ENCODE measurements at places on chromosomes 7 and 10. TPM values are rescaled to one million over a fixed set of nuclear protein-coding genes. Genes with fewer than 3 reads are reported as not detected.

GRCh38 chr7:137009404-137009803 is 141.0 kb downstream of the CHRM2 start:
- no peaks in the 10 kb centered on the region for H3K4me1 ChIP-seq
- no peak for DNase-seq
- H3K27me3 ChIP-seq: no peaks in the 10 kb centered on the region
- H3K4me3 ChIP-seq: no peak overlapping the region
- no peak overlapping the region for H3K27ac ChIP-seq

DNA sequence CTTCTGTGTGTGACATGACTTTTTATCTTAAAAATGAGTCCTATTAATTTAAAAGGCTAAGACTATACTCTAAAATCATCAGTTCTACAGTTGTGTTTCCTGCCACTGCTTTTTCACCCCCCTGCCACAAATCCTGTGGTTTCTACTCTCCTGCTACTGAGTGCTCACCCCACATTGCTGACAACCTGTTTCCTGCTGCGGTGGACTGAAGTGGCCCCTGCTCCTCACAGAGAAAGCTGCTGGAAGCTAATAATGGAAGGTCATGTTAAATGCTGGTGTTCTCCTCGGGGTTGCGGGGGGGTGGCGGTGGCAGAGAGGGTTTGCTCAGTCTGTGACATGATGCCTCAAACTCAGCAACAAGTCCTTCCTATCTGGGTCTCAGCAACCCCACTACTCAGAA is 113.2 kb upstream of the INHBA start:
- no peak overlapping the region for H3K4me3 ChIP-seq
- H3K36me3 ChIP-seq: no peaks in the 10 kb centered on the region
- H3K4me1 ChIP-seq: no peaks in the 10 kb centered on the region
- no peaks in the 10 kb centered on the region for H3K27me3 ChIP-seq

DNA sequence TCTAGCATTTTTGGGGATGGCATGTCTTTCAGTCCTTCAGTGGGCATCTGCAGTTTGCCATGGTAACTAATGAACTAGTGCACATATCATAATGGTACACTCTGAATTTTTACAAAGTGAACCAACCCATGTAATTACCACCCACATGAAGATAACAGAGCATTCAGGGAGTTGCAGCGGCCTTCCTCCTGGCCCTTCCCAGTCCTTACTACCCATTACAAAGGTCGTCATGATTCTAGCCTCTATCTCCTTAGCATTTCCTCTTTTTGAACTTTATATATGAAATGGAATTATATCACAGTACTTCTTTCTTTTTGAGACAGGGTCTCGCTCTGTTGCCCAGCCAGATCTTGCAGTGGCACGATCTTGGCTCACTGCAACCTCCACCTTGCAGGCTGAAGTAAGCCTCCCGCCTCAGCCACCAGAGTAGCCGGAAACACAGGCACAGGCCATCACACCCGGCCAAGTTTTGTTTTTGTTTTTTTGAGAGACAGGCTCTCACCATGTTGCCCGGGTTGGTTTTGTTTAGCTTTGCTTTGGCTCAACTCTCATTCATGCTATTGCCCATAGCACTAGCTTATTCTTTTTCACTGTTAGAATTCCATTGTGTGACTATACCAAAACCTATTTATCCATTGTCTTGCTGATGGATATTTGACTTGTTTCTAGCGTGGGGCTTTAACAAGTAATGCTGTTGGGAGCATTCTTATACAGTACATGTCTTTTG is 79.2 kb downstream of the APBB1IP start:
- no peak overlapping the region for H3K4me3 ChIP-seq
- no peak for DNase-seq
- no peaks in the 10 kb centered on the region for H3K4me1 ChIP-seq
- no peaks in the 10 kb centered on the region for H3K27me3 ChIP-seq

- no peaks in the 10 kb centered on the region for H3K27me3 ChIP-seq
- no peaks in the 10 kb centered on the region for H3K36me3 ChIP-seq
- H3K4me1 ChIP-seq: no peaks in the 10 kb centered on the region
- H3K4me3 ChIP-seq: no peak overlapping the region
- DNase-seq: no peak
- H3K27ac ChIP-seq: no peak overlapping the region
These were observed 232.0 kb downstream of the MDFIC start for GRCh38 chr7:115153769-115154477.

DNA sequence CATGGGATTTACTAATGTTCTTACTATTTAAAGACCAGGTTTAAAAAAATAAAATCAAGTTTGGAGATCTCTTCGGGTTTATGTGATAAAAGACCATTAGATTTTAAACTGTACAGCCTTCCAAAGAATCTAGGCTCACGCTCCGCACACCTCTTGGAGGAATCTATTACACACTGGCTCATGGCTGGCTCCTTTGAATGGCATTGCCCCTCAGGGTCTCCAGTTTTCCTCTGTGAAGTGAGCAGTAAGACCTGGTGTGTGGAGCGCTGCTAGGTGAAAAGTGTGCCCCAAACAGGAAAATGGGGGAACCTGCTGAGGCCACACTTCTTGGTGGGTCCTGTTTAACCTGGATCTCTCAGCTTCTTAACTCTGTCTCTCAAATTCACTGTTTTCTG is 142.3 kb downstream of the KAT6B start:
- peaks cover 16% of the 10 kb centered on the region for H3K4me1 ChIP-seq
- no peak for DNase-seq
- no peaks in the 10 kb centered on the region for H3K27me3 ChIP-seq
- no peaks in the 10 kb centered on the region for H3K36me3 ChIP-seq
- H3K4me3 ChIP-seq: no peak overlapping the region

DNA sequence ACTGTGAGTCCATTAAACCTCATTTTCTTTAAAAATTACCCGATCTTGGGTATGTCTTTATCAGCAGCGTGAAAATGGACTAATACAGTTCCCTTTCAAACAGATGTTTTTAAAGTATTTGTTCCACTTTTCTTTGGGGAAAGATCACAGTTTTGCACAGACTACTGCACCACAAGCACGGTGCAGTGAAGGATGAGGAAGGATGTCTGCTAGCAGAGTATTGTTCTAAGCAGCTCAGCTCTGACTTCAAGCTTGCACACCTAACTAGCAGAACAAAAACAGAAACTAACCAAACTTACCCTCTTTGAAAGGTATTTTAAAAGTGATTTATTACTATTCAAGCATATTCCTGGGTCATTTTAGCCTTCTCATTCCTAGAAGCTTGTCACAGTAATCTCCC is 20.0 kb downstream of the THNSL1 start:
- no peaks in the 10 kb centered on the region for H3K4me1 ChIP-seq
- no peaks in the 10 kb centered on the region for H3K36me3 ChIP-seq
- no peak overlapping the region for H3K27ac ChIP-seq
- no peak for DNase-seq
- no peaks in the 10 kb centered on the region for H3K27me3 ChIP-seq

DNA sequence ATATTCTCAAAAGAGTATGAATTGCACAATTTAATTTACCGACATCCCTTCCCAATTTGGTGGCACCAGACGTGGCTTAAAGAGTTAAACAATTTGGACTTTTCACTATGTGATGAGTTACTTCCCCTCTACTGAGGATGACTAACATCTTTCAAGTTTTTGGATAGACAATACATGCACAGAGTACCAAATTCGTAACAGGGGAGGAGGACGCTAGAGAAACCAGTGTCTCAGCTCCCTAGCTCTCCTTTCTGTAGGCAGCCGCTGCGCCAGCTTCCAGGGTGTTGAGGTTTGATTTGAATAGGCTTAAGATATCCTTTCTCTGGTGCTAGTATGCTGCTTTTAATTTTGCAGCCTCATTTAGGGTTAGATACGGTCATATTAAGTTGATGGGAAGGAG is 69.2 kb downstream of the GNA12 start:
- DNase-seq: no peak
- H3K4me1 ChIP-seq: no peaks in the 10 kb centered on the region
- H3K27me3 ChIP-seq: no peaks in the 10 kb centered on the region

GRCh38 chr10:127905848-127906261 is 1.0 kb upstream of the PTPRE start:
- peaks cover 4% of the 10 kb centered on the region for H3K4me1 ChIP-seq
- no peaks in the 10 kb centered on the region for H3K36me3 ChIP-seq
- no peak overlapping the region for H3K27ac ChIP-seq
- DNase-seq: no peak
- no peaks in the 10 kb centered on the region for H3K27me3 ChIP-seq

- H3K4me1 ChIP-seq: no peaks in the 10 kb centered on the region
- H3K36me3 ChIP-seq: no peaks in the 10 kb centered on the region
- H3K27me3 ChIP-seq: no peaks in the 10 kb centered on the region
- no peak overlapping the region for H3K4me3 ChIP-seq
- no peak for DNase-seq
These were observed 288.1 kb upstream of the PRKCQ start for GRCh38 chr10:6868036-6868725.

GRCh38 chr10:109619914-109620313 is 303.4 kb downstream of the XPNPEP1 start:
- no peak overlapping the region for H3K27ac ChIP-seq
- no peak for DNase-seq
- H3K27me3 ChIP-seq: no peaks in the 10 kb centered on the region
- H3K4me1 ChIP-seq: peaks cover 3% of the 10 kb centered on the region

DNA sequence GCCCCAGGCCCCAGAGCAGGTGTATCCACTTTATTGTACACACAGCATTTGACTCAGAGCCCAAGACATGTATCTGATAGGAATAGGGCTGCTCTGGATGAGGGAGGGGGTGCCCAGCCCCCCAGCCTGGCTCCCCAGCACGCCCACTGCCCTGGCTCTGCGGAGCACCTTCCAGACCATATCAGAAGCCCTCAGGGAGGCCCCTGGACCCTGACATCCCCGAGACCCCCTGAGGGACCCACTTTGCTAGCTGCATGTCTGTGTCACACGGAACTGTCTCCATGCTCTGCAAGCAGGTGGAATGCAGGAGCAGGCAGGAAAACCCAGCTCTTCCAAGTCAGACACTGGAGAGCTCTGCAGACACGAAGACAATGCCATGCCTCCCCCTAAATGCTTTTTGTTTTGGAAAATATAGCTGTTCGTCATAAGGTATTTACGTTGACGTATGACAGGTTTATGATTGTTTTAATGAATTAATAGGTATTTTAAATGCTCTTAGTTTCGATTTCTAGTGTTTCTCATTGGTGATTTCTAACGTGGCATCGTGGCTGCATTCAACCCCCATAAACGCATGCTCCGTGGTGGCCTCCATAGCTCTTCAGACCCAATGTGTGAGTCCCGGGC is 92.8 kb upstream of the INSIG1 start:
- H3K36me3 ChIP-seq: no peaks in the 10 kb centered on the region
- peak overlapping the region; percentile 79 for H3K27ac ChIP-seq
- H3K4me1 ChIP-seq: no peaks in the 10 kb centered on the region
- no peak for DNase-seq
- peak overlapping the region; percentile 42 for H3K4me3 ChIP-seq

- H3K27ac ChIP-seq: no peak overlapping the region
- no peaks in the 10 kb centered on the region for H3K27me3 ChIP-seq
- no peaks in the 10 kb centered on the region for H3K36me3 ChIP-seq
- no peak overlapping the region for H3K4me3 ChIP-seq
- no peaks in the 10 kb centered on the region for H3K4me1 ChIP-seq
These were observed 13.4 kb downstream of the MBL2 start for GRCh38 chr10:52759154-52759553.

GRCh38 chr7:126959649-126960048 is 293.1 kb downstream of the GRM8 start:
- H3K36me3 ChIP-seq: no peaks in the 10 kb centered on the region
- no peak for DNase-seq
- no peaks in the 10 kb centered on the region for H3K4me1 ChIP-seq
- H3K27me3 ChIP-seq: no peaks in the 10 kb centered on the region
- no peak overlapping the region for H3K4me3 ChIP-seq
- no peak overlapping the region for H3K27ac ChIP-seq

- peak overlapping the region; percentile 88 for H3K27ac ChIP-seq
- H3K36me3 ChIP-seq: no peaks in the 10 kb centered on the region
- no peaks in the 10 kb centered on the region for H3K27me3 ChIP-seq
These were observed 719 bp downstream of the DPY19L1 start for GRCh38 chr7:35036361-35037171.

- no peaks in the 10 kb centered on the region for H3K36me3 ChIP-seq
- H3K4me1 ChIP-seq: no peaks in the 10 kb centered on the region
- no peak overlapping the region for H3K4me3 ChIP-seq
- no peak overlapping the region for H3K27ac ChIP-seq
These were observed 2.3 kb upstream of the MIOS start for GRCh38 chr7:7564323-7564780.

DNA sequence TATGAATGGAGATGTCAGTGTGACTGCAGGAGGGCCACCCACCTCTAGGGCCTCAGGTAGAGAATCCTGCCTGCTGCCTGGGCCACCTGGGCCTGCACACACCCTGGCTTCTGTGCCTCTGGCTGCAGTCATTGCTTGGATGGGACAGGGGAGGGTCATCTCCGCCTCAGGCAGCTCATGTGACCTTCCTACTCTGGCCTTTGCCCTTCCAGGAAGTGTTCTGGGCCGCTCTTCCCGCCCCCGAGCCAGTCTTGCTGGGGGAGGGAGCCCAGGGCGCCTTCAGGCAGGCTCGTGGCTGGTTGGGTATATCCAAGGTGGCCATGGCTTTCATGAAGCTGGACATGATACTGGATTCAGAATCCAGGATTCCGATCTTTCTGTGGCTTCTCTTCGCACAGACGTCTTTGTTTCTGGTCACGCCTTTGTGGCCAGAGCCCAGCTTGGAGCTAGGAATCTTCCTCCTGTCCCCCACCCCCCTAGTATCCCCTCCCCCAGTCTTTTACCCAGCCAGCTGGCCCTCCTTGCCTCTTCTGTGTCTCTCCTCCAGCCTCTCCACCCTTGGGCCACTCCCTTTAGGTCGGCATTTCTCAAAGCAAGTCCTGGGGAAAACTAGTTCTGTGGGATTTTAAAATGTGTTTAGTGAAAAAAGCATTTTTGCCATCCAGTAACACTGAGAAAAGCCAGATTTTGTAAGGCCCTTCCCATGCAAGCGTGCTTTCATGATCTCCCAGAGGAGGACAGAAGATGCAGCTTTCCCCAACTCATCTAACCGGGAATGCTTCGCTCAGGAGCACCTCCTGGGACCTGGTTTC is 119.6 kb downstream of the ZMIZ1 start:
- DNase-seq: peak; percentile 83
- no peaks in the 10 kb centered on the region for H3K27me3 ChIP-seq
- no peak overlapping the region for H3K4me3 ChIP-seq

- no peak overlapping the region for H3K4me3 ChIP-seq
- DNase-seq: no peak
- peak overlapping the region; percentile 78 for H3K27ac ChIP-seq
- no peaks in the 10 kb centered on the region for H3K27me3 ChIP-seq
These were observed 6.0 kb downstream of the AGFG2 start for GRCh38 chr7:100544967-100545359.

- H3K27me3 ChIP-seq: no peaks in the 10 kb centered on the region
- no peaks in the 10 kb centered on the region for H3K36me3 ChIP-seq
- no peaks in the 10 kb centered on the region for H3K4me1 ChIP-seq
- peak within 1 kb of the TSS; percentile 94 for H3K4me3 ChIP-seq
- peak within 1 kb of the TSS; percentile 98 for H3K27ac ChIP-seq
These were observed at the start of gene EIF3A for GRCh38 chr10:119080521-119081259. Gene EIF3A (minus strand): TSS chr10:119080817. CDS start chr10:119080676, 141 bp downstream.

GRCh38 chr7:50151001-50151400 is 58.0 kb upstream of the ZPBP start:
- H3K27ac ChIP-seq: no peak overlapping the region
- no peak overlapping the region for H3K4me3 ChIP-seq
- no peaks in the 10 kb centered on the region for H3K36me3 ChIP-seq
- no peaks in the 10 kb centered on the region for H3K27me3 ChIP-seq
- no peaks in the 10 kb centered on the region for H3K4me1 ChIP-seq

Gene CNTNAP2
- total RNA-seq: 4.9 TPM

Gene FEZF1
- total RNA-seq: not detected

Gene AZGP1
- 11.1 TPM for total RNA-seq

Gene MEOX2
- total RNA-seq: 0.80 TPM

Gene GSAP
- 27.2 TPM for total RNA-seq

Gene TAC1
- 3.1 TPM for total RNA-seq

Gene SEMA3D
- total RNA-seq: 4.5 TPM

Gene CDK5
- total RNA-seq: 15.3 TPM

Gene OR2A1
- total RNA-seq: not detected
